ENCODE measurements at places on chromosomes 12 and 14. TPM values are rescaled to one million over a fixed set of nuclear protein-coding genes. Genes with fewer than 3 reads are reported as not detected.

The C12orf56 gene
- polyA plus RNA-seq: not detected

The PCBP2 gene
- polyA plus RNA-seq: 428 TPM

The CATSPERB gene
- polyA plus RNA-seq: 0.45 TPM

The ACOT6 gene
- 0.19 TPM for polyA plus RNA-seq

The SLCO1B3 gene
- polyA plus RNA-seq: 0.05 TPM

The ITGA7 gene
- 227 TPM for polyA plus RNA-seq

All from adipose tissue (tissue), 3 donors.